ENCODE measurements at places on chromosomes 6 and 20.

GRCh38 chr20:47428851-47429336 lies 72.4 kb upstream of the ZMYND8 start:
- no peak for DNase-seq

- no peak for DNase-seq
These were observed 29.6 kb downstream of the PCNA start for GRCh38 chr20:5090191-5090590.

DNA sequence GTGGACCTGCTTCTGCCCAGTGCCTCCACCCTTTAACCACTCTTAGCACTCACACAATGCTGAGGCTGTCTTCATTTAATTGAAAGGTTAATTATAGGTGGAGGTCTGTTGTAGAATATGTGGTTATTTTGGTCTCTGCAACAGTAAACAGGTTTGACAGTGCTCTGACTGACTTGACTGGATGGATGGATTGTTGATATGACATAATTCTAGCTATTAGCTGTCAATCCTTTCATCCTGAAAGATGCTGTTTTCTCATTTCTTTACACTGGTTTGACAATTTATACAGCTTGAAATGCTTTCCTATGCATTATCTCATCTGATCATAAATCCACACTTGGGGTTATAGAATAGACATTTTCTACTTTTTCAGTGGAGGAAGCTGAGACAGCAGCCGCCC lies 210.7 kb downstream of the CDH26 start:
- no peak for DNase-seq

GRCh38 chr6:18264219-18264922 lies at the start of gene DEK:
Gene DEK (minus strand): TSS chr6:18264530. CDS start chr6:18263987, 543 bp downstream.
- peak; percentile 92 for DNase-seq

GRCh38 chr20:60469829-60470228 lies 511.6 kb downstream of the CDH26 start:
- no peak for DNase-seq

GRCh38 chr20:8032499-8032898 lies 12.9 kb upstream of the TMX4 start:
- DNase-seq, result no peak

GRCh38 chr20:1697592-1697991 lies 40.0 kb upstream of the SIRPG start:
- no peak for DNase-seq

DNA sequence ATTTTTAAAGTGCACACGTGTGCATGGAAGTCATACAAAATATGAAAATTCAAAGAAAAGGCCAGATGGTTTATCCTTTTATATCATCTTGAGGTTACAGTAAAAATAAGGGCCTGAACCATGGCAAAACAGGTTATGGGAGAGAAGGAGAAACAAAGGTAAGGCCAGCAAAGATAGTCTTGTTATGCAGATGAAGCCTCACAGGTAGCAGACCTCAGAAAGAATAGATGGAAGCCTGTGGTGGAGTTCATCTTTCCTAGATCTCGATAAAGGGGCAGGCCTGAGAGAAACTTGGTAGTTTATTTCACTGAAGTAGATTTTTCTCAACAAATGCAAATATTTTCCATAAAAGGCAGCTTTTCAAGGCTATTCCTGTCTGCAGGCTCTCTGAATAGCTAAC lies 693.8 kb downstream of the KHDRBS2 start:
- DNase-seq, result no peak

DNA sequence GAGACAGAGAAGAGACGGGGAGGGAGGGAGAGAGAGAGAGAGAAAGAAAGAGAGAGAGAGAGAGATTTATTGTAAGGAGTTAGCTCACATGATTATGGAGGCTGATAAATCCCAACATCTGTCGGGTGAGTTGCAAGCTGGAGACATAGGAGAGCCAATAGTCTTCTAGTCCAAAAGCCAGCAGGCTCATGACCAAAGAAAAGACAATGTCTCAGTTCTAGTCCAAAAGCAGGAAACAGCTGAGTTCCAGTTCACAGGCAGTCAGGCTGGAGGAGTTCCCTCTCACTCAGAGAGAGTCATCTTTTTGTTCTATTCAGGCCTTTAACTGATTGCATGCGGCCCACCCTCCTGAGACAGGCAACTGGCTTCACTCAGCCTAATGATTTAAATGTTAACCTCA lies 416.6 kb downstream of the PREX1 start:
- DNase-seq, result no peak

GRCh38 chr20:20849161-20849560 lies 136.7 kb upstream of the RALGAPA2 start:
- no peak for DNase-seq

GRCh38 chr20:35680452-35681183 lies 15.9 kb upstream of the CPNE1 start:
- DNase-seq, result no peak

DNA sequence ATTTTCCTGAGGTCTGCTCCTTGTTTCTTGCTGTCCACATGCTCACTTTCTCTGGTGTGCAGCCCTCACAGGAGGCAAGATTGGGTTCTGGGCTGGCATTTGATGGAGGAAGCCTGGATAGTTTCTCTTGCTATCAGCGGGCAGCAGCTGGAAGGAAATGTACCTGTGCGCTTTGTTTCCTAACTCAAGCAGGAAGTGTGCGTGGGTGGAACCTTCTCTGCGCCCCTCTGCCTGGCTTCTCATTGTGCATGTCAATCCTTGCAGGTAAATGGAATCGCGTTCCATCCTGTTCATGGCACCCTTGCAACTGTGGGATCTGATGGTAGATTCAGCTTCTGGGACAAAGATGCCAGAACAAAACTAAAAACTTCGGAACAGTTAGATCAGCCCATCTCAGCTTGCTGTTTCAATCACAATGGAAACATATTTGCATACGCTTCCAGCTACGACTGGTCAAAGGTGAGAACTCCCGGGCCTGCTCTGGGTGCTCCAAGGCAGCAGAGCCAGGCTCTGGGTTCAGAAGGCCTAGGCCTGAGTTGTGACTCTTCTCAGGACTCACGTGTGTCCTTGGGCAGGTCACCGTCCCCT lies 16.8 kb upstream of the RBM38 start:
- no peak for DNase-seq

DNA sequence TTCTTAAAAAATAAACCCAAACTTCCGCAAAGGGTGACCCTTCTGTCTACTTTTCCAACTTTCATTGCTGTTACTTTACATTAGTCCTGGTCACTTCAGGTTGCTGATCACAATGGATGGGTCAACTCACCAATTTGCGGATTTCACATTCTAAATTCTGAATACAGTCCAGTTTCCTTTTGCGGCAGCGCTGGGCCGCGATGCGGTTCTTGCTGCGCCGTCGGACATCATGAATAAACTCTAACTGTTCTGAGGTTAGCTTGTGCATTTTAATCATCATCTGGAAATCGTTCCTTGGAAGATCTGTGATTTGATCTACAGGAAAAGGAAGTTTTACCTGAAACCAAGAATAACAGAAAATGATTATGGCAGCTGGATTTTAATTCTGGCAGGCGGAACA lies 43.7 kb downstream of the GJA10 start:
- DNase-seq, result no peak

- no peak for DNase-seq
These were observed 159.7 kb downstream of the BTBD9 start for GRCh38 chr6:38480036-38480435.

GRCh38 chr20:36562724-36563123 lies 10.7 kb upstream of the TGIF2 start:
- DNase-seq, result no peak
